Fibroblast of skin of back (primary cell): ENCODE measurements at places on chromosomes 1 and 21.

- DNase-seq, result peak; percentile 85
Observed at GRCh38 chr1:26278724-26279455, 996 bp upstream of the SH3BGRL3 start.

DNA sequence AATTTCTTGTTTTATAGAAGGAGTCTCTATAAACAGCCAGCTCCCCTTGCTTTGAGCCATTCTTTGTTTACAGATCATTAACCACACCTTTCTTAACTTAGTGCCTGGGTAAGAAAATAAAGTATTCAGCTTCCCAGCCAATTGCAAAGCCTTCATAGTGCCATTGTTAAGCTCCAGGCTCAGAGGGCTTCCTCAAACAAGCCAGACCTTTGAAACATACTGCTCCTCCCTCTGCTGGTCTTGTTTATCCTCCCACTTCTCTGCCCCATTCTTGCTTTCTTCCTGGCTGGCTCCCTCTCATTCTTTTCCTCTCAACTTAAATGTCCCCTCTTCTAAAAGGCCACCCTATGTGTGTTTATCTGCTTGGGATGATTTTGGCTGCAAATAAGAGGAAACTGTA, 319.4 kb upstream of the ST6GALNAC5 start:
- no peak for DNase-seq

- DNase-seq, result no peak
Observed at GRCh38 chr1:22607154-22607553, 29.3 kb upstream of the C1QA start.

DNA sequence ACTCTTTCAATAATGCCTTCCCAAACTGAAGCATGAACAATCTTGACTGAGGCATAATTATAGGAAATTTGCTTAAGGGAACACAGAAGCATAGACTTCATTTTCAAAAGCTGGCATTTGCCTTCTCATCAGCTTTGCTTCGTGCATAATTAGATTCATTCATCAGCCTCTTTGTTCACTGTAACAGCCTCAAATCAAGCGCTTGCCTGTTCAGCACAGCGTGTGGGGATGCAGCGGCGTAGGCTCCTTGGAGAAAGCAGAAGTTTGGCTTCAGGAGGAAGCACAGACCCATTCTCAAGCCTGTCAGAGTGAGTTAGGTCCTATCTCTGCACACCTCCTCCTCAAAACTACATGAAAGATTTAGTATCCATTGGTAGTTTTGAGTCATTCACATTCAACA, 246.4 kb upstream of the MAP1LC3C start:
- no peak for DNase-seq

GRCh38 chr1:226486161-226486560, 62.4 kb upstream of the STUM start:
- DNase-seq, result no peak

DNA sequence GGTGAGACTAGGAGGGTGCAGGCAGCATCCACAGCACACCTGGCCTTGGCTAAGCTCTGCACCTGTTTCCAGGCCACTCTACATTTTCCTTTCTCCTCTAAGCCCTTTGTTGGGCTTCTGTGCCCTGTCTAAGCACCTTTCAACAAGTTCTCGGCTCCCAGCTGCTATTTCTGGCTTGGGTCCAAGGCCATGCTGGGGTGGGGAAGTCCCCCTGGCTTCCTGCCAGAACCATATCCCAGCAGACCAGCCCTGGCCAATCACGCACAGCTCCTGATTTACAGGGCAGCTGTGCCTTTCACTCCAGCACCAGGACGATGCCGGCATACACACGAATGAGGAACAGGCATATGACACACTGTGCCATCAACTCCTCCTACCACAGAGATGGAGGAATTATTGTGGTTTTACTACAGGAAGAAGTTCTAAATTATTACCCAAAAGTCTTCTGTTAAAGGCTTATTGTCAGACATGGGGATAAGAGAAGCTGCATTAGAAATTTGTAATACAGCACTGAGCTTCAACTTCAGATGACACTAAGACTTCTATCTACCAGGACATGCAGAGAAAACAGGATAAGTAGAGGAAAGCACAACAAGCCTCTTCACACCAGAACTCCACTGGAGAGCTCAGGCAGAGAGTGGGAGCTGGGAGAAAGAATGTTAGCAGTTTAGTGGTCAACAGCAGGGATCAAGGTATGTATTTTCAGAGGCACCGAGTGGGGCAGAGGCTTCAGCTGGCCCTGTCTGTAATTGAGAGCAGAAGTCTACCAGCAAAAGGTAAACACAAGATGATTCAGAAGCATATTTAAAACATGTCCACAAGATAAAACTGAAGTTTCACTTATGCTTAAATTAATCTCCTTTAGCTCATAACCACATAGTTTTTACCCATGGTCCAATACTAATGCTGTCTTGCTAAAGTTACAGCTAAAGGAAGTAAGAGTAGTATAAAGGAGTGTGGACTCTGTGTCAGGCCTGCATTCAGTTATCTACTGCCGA, 37.4 kb downstream of the TRIT1 start:
- peak; percentile 79 for DNase-seq

GRCh38 chr1:182217967-182218366, 156.5 kb upstream of the ZNF648 start:
- DNase-seq, result peak; percentile 25

DNA sequence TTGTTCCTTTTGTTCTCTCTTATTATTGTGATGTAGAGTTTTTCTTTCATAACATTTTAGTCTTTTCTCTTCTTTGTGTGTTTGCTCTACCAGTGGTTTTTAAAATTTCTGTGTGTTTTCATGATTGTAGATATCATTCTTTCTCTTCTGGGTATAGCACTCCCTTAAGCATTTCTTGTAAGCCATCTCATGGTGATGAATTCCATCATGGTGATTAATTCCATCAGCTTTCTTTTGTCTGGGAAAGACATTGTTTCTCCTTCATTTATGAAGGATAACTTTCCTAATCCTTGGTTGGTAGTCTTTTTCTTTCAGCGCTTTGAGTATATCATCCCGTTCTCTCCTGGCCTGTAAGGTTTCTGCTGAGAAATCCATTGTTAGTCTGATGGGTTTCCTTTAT, 22.7 kb downstream of the CD55 start:
- DNase-seq, result peak; percentile 65

DNA sequence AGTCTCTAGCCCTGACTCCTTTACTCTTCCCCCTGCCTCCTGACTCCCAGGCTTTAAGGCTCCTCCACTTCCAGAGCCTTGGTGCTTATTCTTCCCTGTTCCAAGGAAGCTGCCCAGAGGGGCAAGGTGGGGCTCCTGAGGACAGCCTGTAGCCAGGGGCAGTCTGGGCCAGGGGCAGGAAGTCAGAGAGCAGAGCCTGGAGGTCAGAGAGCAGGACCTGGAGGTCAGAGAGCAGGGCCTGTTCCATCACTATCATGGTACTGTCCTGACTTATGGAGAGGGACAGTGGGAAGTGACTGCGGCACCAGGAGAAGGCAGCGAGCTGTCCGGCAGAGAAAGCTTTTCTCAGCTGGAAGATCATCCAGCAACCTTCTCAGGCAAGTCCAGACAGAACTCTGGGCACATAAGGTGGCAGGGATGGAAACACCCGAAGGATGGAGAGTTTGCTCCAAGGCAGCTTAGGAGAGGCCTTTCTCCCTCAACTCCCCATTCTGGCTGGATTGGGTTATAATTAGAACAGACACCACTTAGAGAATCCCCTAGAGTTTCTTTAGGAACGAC, 25.0 kb downstream of the PLXNA2 start:
- no peak for DNase-seq

DNA sequence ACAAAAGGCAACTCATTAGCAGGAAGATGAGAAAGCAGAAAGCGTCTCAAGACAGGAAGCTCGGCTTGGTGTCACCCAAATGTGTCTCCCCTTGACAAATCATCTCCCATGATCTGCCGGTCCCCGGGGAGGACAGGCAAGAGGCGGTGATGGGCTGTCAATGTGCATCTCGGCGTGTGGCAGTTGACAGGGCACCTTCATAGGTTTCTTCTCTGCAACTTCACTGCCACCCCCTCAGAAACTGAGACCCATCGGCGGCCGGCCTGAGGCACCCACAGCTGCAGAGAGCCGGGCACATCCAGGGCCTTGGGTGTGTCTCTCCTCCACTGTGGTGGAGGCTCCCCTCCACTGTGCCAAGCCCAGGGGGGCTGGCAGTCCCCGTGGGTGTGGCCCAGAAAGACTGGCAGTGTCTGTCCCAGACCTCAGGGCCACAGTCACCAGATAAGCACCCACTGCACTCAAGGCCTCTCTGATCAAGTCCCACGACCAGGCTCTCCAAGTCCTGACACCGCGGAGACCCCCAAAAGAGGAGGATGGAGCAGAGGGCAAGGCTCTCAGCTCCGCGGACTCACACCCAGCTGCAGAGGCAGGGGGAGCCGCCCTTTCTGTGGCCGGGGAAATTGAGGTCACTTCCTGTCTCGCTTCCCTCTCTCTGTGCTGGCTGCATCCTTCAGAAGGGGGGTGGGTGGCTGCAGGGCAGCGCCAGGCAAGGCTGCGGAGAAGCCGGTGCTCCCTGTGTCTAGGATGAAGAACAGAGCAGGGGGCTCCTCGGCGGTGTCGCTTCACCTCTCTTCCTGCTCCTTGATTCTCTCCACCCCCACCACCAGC, 39.6 kb upstream of the LBR start:
- peak; percentile 39 for DNase-seq
